ENCODE measurements at places on chromosomes 6 and 20.

GRCh38 chr6:21208796-21209186 lies 384.8 kb upstream of the SOX4 start:
- no peak for DNase-seq

DNA sequence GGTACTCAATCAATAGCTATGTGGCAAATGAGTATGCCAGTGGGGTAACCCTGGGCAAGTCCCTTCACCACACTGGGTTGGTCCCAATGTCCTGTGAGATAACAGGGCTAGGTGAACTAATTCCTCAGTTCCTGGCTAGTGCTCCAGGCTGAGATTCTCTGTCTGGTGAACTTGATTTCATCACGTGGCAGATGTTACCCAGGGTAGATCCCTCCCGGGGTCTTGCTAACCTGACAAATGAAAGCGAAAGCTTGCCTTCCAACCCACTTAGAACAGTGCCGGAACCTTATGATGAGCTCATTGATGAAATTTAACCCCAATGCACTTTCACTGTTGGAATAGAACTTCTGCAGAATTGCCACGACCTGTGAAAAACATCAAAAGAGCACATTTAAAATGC lies 6.6 kb upstream of the ANKRD60 start:
- no peak for DNase-seq

GRCh38 chr6:2179241-2179640 lies 66.2 kb downstream of the GMDS start:
- no peak for DNase-seq

DNA sequence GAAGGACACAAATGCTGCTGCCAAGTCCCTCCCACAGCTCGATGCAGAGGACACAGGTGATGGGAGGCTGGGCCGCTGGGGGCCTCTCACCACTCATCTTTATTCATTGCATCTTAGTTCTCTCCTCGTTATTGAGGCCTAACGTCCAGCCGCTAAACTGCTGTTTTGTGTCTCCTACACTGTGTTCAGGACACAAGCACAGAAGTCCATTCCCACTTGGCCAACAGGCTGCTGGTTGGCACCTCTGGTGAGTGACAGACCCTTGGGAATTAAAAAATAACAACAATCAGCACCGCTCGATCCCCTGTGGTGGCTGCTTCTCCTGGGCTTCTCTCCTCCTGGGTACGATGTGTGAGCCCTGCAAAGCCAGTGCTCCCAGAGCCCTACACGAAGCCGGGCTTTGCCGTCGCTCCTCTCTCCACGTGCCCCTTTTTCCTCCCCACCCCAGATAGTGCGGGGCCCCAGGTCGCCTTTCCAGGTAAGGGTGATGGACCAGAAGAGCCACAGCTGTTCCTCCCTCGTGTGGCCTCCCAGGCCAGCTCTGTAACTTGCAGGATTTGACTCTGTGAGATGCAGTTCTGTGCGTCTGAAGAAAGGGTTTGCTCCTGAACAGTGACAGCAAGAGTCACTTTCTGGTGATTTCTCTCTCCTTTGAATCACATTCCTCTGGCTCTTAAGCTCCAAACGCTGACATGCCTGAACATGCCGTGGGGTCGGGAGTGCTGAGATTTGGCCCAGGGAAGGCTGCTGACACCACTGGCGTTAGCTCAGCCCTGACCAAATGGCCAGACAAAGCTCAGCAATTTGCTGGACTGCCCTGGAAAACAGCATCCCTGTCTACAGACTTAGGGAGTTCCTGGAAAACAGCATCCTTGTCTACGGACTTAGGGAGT lies 59.3 kb downstream of the DLL1 start:
- no peak for DNase-seq

DNA sequence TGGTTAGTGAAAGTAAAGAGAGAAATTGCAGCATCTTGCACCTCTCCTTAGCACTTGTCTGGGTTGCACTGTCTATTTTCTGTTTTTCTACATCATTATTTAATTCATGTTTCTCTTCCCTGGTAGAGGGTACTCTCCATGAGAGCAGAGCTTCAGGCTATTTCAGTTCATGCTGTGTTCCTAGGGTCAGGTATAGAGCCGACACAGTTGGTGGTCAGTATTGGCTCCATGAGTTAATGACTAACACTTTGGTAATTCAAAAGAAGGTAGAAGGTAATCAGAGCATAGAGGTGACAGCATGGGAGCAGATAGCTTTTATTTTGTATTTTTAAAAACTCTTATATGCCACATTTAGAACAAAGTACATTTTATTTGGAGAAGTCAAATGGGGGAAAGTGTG lies 42.7 kb downstream of the RIMS1 start:
- DNase-seq = no peak

- DNase-seq = no peak
Observed at GRCh38 chr20:14259689-14260088, 77.7 kb downstream of the FLRT3 start.

Measured in stimulated activated CD4-positive, alpha-beta T cell treated with anti-CD3 and anti-CD28 coated beads, TNF-alpha, amount 100 ng/mL, for 48 hours (primary cell).